ENCODE measurements at places on chromosomes 16 and 17. TPM values are rescaled to one million over a fixed set of nuclear protein-coding genes. Genes with fewer than 3 reads are reported as not detected.

- peak; percentile 57 for DNase-seq
These were observed 24.0 kb downstream of the CEP295NL start for GRCh38 chr17:78878871-78879527.

DNA sequence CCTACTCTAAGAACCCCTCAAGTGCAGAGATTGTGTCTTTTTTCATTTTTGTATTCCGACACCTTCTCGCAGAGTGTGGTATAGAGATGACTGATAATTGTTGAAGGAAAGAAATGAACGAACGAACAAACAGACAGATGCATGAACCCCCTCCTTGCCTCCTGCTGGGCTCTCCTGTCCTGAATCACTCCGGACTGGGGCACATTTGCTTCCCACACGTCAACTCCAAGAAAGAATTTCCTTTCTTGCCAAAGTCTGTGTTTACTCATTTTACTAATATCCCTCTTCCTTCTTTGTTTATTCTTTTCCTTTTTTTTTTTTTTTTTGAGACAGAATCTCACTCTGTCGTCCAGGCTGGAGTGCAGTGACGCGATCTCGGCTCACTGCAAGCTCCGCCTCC, 37.5 kb upstream of the BHLHA9 start:
- DNase-seq, result peak; percentile 94

DNA sequence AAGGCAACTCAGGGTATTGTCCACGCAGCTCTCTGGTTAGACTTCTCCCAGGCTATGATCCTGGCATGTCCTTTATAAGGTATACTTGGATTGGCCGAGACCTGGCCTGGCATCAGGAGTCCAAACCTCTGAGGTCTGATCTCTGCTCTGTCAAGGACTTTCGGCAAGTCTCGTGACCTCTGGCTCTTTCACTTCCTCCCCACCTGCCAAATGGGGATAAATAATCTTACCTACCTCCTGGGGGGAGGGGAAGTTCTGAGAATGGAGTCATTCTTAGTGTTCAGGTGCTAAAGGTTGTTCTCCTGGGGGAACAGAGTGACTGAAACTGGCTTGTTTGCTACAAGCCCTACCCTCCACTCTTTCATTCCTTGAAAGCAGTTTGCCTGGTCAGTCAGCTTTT, 7.6 kb downstream of the ATXN1L start:
- no peak for DNase-seq

- DNase-seq, result peak; percentile 19
These were observed 6.2 kb downstream of the ACSF2 start for GRCh38 chr17:50432125-50432762.

DNA sequence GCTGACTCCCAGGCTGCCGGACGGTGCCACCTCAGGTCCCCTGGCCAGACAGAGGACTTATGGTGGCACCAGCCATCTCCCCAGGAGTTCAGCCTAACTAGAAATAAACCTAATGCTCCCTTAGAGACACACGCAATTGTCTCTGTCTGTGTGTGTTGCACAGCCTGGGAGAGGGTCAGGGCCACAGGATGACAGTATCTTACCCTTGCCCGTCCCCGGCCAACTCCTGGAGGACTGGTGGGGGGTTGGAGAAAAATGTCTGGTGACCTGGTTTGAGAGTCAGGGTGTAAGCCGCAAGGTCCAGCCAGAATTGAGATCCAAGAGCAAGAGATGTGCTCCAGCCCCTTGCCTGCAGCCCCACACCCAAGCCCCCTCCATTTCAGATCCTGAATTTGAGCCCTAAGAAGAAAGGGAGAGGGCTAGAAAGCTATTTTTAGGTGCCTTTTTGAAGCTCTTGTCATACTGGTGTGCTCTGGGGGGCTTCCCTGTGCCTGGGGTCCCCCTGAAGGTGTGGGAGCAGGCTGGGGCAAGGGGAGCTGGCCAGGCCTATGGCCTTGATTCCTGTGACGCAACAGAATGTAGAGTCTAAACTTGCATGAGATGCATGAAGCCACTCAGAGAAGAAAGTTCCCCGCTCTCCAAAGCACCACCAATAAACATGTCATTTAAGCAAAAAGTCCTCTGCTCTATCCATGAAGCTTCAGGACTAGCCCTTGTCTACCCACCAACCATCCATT, 12.9 kb downstream of the ZNF319 start:
- peak; percentile 69 for DNase-seq

DNASE1L2 gene
- total RNA-seq, result 0.72 TPM

OTOP2 gene
- not detected for total RNA-seq

CCL23 gene
- not detected for total RNA-seq

ACBD4 gene
- total RNA-seq, result 4.7 TPM

NLRC5 gene
- 52.1 TPM for total RNA-seq

Data from osteoblast (primary cell).